ENCODE measurements at places on chromosomes 2 and 18. TPM values are rescaled to one million over a fixed set of nuclear protein-coding genes. Genes with fewer than 3 reads are reported as not detected.

TEKT4 gene
- not detected for total RNA-seq

DLX1 gene
- not detected for total RNA-seq

GRCh38 chr2:28668880-28669279 lies 82.8 kb upstream of the PPP1CB start:
- no peaks in the 10 kb centered on the region for H3K27me3 ChIP-seq
- H3K36me3 ChIP-seq: no peaks in the 10 kb centered on the region
- no peak overlapping the region for H3K27ac ChIP-seq

- DNase-seq: no peak
- H3K4me3 ChIP-seq: no peak overlapping the region
- no peaks in the 10 kb centered on the region for H3K36me3 ChIP-seq
- H3K27me3 ChIP-seq: no peaks in the 10 kb centered on the region
Measured at GRCh38 chr18:34529358-34530335, 180.5 kb upstream of the DTNA start.

GRCh38 chr2:232798187-232798586 lies 21.8 kb upstream of the KCNJ13 start:
- H3K36me3 ChIP-seq: peaks cover 65% of the 10 kb centered on the region
- no peaks in the 10 kb centered on the region for H3K4me1 ChIP-seq
- no peak overlapping the region for H3K27ac ChIP-seq
- DNase-seq: no peak
- H3K27me3 ChIP-seq: no peaks in the 10 kb centered on the region

- no peaks in the 10 kb centered on the region for H3K4me1 ChIP-seq
- no peak overlapping the region for H3K4me3 ChIP-seq
- no peak overlapping the region for H3K27ac ChIP-seq
Measured at GRCh38 chr2:219967247-219968245, 340.1 kb downstream of the SLC4A3 start.

NOSTRIN gene
- 1.0 TPM for total RNA-seq

DPYSL5 gene
- not detected for total RNA-seq

PPIL3 gene
- total RNA-seq: 23.1 TPM

DNA sequence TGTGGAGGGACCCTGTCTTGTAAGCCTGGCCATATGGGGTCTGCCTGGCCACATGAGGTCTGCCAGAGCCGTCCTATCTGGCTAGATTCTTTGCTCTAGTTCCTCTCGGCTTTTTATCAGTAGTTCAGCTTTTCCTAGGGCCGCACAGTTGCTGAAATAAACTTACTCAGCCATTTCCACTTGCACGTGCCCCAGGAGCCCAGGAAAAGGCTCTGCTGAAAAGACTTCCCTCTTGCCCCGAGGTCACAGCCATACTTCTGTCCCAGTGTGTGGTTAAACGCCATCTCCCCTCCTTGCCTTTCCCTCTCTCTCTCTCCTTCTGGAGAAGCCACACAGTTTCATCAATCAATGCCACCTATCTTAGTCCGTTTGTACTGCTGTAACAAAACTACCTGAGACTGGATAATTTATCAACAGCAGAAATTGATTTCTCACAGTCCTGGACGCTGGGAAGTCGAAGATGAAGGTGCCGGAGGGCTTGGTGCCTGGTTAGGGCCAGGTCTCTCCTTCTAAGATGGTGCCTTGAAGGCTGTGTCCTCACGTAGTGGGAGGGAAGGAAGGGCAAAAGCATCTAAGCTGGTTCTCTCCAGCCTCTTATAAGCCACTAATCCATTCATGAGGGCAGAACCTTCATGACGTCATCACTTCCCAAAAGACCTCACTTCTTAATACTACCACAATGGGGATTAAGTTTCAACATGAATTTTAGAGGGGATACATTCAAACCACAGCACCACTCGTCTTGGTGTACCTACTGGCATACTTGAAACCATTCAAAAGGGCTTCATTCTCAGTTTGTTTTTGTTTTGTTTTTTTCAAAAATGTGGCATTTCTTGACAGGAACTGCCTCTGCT lies 11.2 kb upstream of the GALM start:
- H3K27ac ChIP-seq: no peak overlapping the region
- no peak for DNase-seq
- no peaks in the 10 kb centered on the region for H3K36me3 ChIP-seq
- H3K4me1 ChIP-seq: peaks cover 57% of the 10 kb centered on the region

LHCGR gene
- total RNA-seq: not detected

C2orf78 gene
- not detected for total RNA-seq

DNA sequence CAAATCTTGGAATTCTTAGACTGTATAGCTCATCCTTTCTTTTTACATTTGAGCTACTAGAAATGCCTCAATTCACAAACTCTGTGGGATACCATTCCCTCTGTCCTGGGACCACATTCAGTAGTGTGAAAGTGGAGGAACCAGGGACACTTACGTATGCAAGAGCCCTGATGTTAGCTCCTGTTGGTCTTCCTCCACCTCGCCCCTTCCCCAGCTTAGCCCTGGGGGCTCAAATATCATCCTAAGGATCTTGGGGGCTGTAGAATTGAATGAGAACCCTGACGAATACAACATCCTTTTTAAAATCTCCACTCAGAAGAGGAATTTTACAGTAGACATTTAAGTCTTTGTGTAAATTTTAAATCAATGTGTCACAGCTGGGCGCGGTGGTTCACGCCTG lies 65.2 kb upstream of the RAPH1 start:
- H3K4me3 ChIP-seq: no peak overlapping the region
- no peaks in the 10 kb centered on the region for H3K36me3 ChIP-seq
- no peak overlapping the region for H3K27ac ChIP-seq
- H3K27me3 ChIP-seq: no peaks in the 10 kb centered on the region
- H3K4me1 ChIP-seq: no peaks in the 10 kb centered on the region

GREB1 gene
- total RNA-seq: 0.22 TPM

NEUROD1 gene
- not detected for total RNA-seq
